ENCODE measurements at places on chromosomes 5 and 9.

- no peak for DNase-seq
These were observed 25.5 kb downstream of the GRAMD2B start for GRCh38 chr5:126448720-126449119.

- DNase-seq: no peak
These were observed 29.2 kb downstream of the IRX4 start for GRCh38 chr5:1853531-1853930.

DNA sequence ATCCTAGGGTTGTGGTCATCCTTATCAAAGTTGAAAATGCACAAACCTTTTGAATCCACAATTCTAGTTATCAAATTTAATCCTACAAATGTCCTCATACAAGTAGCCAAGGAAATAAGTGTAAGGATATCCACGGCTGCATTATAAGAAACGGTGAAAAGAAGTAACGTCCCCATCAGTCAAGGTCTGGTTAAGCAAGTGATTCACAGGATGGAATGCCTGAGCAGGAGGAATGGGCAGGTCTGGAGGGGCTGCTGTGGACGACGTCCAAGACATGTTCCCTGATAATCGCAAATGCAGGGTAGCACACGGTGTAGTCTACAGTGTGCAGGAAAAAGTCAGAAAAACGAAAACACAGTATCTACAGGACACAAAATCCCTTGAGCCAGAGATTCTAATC is 118.6 kb downstream of the ADAMTS2 start:
- DNase-seq: no peak

- no peak for DNase-seq
These were observed 159.0 kb downstream of the COL23A1 start for GRCh38 chr5:178431063-178431781.

DNA sequence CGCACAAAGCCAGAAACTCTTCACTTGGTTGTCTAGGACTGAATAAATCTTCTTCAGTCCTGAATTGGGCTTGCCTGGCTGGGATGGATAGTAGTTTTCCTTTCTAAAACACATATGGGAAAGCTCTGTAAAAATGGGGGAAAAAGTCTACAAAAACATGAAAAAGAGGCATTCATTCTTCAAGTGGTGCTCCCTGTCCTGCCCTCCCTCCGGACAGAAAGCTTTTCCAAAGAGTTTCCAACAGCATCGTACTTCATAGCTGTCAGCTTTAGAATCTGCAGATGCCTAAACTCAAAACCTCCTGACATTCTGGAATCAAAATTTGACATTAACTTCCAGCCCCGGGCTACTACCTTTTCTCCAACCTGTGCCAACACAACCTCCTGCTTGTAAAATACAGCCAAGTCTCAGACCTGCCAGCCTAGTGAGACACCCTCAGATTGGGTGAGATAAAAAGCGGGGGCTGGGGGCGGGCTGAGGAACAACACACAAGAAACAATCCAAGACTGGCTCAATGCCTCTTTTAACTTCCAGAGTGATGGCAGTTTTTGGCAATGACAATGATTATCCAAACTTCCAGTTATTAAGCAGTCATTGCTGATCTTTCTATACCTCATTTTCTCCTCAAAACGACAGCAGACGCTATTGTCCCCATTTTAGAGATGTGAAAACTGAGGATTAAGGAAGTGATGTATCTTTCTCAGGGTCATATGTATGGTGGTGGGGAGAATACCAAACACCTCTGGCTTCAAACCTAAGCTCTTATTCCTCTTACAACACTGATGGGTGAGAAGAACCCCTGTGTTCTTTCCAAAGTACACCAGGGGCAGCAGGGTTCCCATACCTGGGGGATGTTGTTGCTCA is 1.3 kb downstream of the TNC start:
- no peak for DNase-seq

DNA sequence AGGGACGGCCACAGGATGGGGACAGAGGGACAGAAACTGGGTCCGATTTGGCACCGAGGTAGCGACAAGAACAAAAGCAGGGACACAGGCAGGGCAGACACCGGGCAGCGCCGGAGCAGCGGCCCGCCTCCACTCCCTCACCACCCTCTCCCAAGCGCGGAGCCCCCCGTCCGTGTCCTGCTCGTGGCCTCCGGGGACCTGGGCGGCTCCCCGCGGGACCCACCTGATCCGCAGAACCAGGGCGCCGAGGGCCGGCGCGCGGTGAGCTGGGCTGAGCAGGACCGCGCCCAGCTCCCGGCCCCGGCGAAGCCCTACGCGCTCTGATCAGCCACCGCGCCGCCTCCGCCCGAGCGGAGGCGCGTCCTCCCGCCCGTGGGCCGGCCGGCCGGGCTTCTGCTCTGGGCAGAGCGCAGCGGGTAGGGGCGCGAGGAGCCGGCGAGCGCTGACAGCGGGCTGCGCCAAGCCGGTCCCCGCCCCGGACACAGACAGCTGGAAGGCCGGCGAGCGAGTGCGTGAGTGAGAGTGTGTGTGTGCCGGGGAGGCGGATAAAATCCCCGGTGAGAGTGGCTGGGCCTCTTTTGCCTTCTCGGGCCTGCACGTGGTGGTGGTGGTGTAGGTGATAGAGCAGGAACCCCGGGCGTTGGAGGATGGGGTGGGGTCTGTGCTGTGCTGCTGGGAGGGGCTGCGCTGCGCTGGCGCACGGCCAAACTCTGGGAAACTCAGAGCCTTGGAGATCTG is at the start of gene GGTA1:
Gene GGTA1, minus strand, starts transcription at position 418 of the 738 bp plus-strand sequence. CDS start 31,922 bp downstream, outside the sequence.
- DNase-seq: no peak

GRCh38 chr5:67196537-67197059 is at the start of gene CD180:
CD180 (minus strand) TSS chr5:67196799; CDS start chr5:67196641, 158 bp downstream.
- no peak for DNase-seq

GRCh38 chr5:122805481-122805880 is 30.6 kb downstream of the SNX2 start:
- DNase-seq: no peak

- DNase-seq: no peak
These were observed 93.9 kb downstream of the GRIA1 start for GRCh38 chr5:153584126-153584959.

DNA sequence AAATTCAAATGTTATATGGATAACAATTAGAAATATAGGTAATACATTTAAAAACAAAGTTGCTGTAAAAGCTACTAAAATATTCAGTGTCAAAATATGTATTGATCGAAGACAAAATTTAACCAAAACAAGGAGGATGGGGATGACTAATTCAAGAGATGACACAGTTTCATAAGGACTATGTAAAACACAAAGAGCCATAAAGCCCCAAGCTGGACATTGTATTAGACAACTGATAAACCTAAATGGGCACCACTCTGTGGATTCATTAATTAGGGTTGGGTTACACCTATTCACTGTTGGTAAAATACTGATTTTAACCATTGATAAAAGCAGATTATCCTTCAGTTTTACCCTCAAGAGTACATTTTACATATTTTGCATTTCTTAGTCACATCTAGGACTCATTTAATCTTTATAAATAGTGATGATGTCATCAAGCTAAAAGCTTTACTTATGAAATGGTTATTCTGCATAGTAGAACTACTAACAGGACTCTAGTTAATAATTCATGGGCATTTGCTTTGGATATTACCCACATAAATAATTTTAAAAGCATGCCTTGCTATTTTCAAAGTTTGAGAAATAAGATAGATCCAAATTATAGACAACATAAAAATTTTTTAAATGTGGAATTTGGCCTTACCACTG is 13.7 kb downstream of the TUT7 start:
- DNase-seq: no peak

DNA sequence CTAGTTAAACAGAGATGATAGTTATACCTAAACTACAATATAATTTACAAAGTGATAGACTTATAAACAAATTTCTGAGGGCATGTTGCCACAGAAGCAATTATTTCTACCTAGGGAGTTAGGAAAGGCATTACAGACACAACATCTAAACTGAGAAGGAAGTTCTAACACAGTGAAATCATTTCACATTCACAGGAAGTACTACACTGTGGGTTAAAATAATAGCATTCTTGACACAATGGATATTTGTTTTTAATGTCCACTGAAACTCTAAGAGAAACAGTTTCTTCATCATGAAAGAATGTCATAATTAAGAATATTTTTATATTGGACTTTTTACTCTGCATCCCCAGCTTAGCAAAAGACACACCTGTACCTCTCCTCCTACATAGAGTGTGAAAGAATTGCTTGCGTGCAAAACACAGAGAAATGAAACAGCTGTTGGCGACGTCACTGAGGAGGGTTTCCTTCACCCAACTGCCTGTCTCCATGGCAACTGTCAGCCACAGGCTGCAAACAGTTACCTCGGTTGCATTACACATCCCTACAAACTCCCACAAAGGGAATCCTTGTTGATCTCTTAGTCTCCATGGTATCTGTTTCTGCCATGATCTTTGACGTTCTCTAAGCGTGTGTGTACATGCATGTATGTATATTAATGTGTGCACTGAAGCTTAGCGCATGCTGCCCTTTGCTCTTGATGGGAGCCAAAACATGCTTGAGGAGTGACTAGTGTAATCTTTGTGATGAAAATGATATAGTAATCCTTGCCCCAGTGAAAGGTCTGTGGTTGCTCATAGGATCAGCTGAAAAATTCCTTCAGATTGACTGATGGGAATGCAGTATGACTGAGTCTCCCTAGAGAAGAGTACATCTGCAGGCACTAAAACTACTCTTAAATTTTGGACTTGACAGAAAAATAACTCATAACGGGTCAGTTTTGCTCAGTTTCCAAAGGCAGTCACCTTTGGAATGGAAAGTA is 168.5 kb downstream of the ACTL7B start:
- DNase-seq: no peak

GRCh38 chr5:33711094-33711679 is 180.6 kb downstream of the ADAMTS12 start:
- no peak for DNase-seq
